ENCODE measurements at places on chromosomes 4 and X.

DNA sequence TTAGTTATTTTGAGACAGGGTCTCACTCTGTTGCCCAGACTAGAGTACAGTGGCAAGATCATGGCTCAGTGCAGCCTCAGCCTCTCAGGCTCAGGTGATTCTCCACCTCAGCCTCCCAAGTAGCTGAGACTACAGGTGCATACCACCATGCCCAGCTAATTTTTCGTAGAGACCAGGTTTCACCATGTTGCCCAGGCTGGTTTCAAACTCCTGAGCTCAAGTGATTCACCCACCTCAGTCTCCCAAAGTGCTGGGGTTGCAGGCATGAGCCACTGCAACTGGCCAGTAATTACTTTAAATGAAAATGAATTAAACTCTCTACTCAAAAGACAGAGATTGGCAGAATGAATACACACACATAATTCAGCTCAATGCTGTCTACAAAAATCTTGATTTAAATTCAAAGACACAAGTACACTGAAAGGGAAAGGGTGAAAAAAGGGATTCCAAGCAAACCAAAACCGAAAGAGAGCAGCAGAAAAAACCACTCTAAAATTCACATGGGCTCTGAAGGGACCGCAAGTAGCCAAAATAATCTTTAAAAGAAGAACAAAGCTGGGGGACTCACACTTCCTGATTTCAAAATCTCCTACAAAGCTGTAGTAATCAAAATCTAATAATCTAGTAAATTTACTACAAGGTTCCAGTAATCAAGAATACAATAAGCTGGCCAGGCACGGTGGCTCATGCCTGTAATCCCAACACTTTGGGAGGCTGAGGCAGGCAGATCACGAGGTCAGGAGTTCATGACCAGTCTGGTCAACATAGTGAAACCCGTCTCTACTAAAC is 11.8 kb upstream of the SPON2 start:
- peak; percentile 62 for DNase-seq

- DNase-seq, result no peak
Observed at GRCh38 chr4:101782546-101782945, 8.0 kb upstream of the BANK1 start.

DNA sequence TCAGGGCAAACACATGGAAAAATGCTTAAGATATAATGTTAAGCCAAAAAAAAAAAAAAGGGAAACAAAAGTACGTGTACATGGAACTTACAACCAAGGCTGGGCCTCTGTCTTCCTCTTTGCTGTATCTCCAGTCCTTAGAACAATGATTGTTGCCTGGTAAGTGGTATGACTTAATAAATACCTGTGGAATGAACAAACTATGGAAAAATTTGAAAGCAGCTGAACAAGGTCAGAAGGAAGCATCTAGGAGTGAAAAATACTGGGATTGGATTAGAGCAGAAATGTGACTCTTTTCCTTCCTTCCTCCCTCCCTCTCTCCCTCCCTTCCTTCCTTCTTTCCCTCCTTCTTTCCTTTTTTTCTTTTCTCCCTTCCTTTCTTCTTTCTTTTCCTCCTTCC is 54.2 kb upstream of the SMIM10 start:
- DNase-seq, result no peak

DNA sequence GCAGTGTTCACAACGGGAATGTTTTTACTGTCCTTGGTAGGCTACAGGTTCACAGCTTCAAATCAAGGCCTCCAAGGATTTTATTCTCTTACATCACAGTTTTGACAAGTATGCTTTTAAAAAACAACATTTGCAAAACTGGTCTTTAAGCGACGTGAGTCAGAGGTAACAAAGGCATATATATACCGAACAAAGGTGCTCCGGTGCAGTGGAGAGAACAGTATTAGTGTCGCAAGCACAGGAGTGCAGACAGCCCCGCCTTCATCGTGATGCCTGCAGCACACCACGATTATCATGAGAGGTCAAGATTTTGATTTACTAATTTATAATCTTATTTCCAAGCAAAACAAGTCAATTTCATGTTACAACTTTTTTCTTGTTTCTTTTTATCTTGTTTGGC is 90.8 kb downstream of the GATB start:
- no peak for DNase-seq

DNA sequence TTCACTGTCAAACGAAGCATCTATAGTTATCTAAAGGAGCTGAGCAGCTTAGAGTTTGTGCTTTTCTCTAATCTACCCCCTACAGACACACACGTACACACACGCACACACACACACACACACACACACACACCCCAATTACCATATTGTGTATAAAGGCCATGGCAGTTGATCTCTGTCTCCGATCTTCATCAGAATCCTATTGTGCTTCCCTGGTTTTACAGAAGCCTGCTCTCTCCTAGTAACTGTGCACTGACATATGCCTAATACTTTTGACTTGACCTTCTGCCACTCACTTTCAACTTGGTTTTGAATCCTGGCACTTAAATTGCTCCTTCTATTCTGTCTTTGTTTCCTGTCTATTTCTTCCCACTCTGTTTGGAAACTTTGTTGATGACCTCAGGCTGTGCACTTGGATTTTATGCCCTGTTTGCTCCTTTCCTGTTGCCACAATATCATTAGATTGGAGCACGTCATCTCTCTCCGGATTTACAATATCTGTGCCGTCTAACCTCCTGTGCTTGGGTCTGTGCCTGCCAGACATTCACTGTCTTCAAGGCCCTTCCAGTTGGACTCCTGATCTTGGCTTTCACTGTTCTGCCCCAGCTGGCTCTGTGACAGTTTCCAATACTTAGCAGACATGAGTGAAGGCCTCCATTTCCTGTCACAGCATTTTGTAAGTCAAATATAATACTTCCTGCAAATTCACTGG is 928.1 kb downstream of the FAT4 start:
- no peak for DNase-seq

- DNase-seq, result no peak
Observed at GRCh38 chr4:184668511-184669114, 19.1 kb downstream of the PRIMPOL start.
